ENCODE measurements at places on chromosomes 16 and 17.

- H3K4me3 ChIP-seq: no peak overlapping the region
- H3K4me1 ChIP-seq: 0 out of 2 replicates have a peak, but pooled peaks cover 2% of the 10 kb centered on the region
- peaks cover 23% of the 10 kb centered on the region for H3K36me3 ChIP-seq
- H3K27ac ChIP-seq: no peak overlapping the region
- no peak for DNase-seq
Measured at GRCh38 chr16:88619859-88620815, 18.2 kb upstream of the IL17C start.

GRCh38 chr17:7589204-7589868 lies 558 bp downstream of the SOX15 start:
- no peak overlapping the region for H3K27ac ChIP-seq
- H3K27me3 ChIP-seq: no peaks in the 10 kb centered on the region
- peaks cover 5% of the 10 kb centered on the region for H3K4me1 ChIP-seq
- DNase-seq: peak; percentile 85
- peak overlapping the region; percentile 57 for H3K4me3 ChIP-seq

DNA sequence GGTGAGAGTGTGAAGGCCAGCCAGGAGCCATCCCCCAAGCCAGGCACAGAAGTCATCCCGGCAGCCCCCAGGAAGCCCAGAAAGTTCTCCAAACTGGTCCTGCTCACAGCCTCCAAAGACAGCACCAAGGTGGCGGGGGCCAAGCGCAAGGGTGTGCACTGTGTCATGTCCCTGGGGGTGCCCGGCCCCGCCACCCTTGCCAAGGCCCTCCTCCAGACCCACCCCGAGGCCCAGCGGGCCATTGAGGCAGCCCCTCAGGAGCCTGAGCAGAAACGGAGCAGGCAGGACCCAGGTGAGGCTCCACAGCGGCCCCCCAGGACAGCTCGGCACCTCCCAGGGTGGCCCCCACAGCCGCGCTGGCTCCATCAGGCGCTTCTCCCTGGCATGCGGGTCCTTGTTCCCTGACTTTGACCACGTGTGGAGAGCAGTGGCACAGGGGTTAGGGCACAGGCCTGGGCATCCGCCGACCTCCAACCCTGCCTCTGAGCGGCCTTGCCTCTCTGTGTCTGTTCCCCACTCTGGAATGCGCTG lies 13.5 kb downstream of the FLYWCH2 start:
- no peaks in the 10 kb centered on the region for H3K4me1 ChIP-seq
- H3K27ac ChIP-seq: no peak overlapping the region
- H3K4me3 ChIP-seq: no peak overlapping the region
- H3K27me3 ChIP-seq: no peaks in the 10 kb centered on the region

- no peak overlapping the region for H3K27ac ChIP-seq
- no peaks in the 10 kb centered on the region for H3K4me1 ChIP-seq
- no peaks in the 10 kb centered on the region for H3K27me3 ChIP-seq
- H3K4me3 ChIP-seq: no peak overlapping the region
- no peaks in the 10 kb centered on the region for H3K36me3 ChIP-seq
Measured at GRCh38 chr17:67022451-67022810, 21.9 kb upstream of the CACNG1 start.

GRCh38 chr17:28047806-28048205 lies 5.3 kb downstream of the NLK start:
- H3K4me3 ChIP-seq: no peak overlapping the region
- no peak for DNase-seq
- no peaks in the 10 kb centered on the region for H3K36me3 ChIP-seq

DNA sequence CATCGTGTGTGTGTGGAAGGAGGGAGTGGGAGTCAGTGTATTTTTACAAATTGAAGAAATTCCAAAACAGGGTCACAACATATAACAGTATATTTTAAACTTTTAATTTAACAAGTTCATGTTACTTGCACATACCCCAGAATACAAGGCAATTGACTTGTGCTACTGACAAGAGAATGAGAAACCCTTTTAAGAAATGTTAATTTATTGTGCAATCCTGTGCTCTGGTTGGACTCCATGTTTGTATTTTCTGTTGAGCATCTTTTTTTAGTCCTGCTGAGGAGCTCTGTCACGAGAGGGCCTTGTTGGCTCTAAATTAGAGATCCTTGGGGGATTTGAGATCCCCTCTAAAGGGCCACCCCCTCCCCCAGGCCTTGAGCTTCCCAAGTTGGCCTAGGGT lies 1.1 kb upstream of the EMP2 start:
- no peak overlapping the region for H3K4me3 ChIP-seq
- H3K27me3 ChIP-seq: no peaks in the 10 kb centered on the region
- no peak overlapping the region for H3K27ac ChIP-seq
- H3K4me1 ChIP-seq: peaks cover 14% of the 10 kb centered on the region

- no peaks in the 10 kb centered on the region for H3K36me3 ChIP-seq
- H3K27me3 ChIP-seq: no peaks in the 10 kb centered on the region
- DNase-seq: no peak
- H3K27ac ChIP-seq: peak overlapping the region; percentile 83
- H3K4me3 ChIP-seq: no peak overlapping the region
- H3K4me1 ChIP-seq: peaks cover 15% of the 10 kb centered on the region
Measured at GRCh38 chr17:15966879-15967248, 21.9 kb downstream of the ADORA2B start.

DNA sequence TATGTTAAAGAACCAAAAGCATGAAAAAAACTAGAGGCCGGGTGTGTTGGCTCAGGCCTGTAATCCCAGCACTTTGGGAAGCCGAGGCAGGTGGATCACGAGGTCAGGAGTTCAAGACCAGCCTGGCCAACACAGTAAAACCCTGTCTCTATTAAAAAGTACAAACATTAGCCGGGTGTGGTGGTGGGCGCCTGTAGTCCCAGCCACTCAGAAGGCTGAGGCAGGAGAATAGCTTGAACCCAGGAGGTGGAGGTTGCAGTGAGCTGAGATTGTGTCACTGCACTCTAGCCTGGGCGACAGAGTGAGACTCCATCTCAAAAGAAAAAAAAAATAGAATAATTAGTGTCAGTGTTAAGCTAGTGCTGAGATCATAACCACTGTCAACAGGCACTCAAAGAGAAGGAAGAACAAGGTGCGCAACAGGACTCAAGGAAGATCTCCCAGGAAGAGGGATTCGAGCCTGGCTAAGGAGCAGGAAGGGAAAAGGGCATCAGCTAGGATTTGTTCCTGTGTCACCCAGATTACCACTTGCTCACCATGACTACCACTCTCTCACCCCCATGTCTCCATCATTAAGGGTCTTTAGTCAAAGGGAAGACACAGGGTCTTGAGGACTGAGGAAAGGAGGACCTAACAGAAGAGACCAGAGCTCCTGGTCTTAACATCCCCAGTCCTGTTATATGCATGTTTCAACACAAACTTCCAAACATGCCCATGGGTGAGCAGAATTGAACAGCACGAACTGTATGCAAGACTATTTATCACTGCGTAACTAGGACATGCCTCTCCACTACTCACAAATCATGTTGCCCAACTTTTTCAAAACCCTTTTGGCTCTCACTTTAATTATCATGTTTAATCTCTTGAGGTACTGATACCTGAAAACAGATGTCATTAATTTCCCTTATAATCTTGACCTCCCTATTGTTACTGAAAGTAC lies 88.3 kb upstream of the PLEKHM1 start:
- H3K36me3 ChIP-seq: peaks cover 4% of the 10 kb centered on the region
- H3K27me3 ChIP-seq: no peaks in the 10 kb centered on the region
- no peak for DNase-seq
- H3K4me3 ChIP-seq: no peak overlapping the region
- H3K4me1 ChIP-seq: peaks cover 7% of the 10 kb centered on the region
- no peak overlapping the region for H3K27ac ChIP-seq

GRCh38 chr16:2148714-2149629 lies 547 bp downstream of the RAB26 start:
- no peaks in the 10 kb centered on the region for H3K27me3 ChIP-seq
- H3K4me1 ChIP-seq: peaks cover 17% of the 10 kb centered on the region
- H3K36me3 ChIP-seq: peaks cover 20% of the 10 kb centered on the region
- H3K27ac ChIP-seq: no peak overlapping the region
- DNase-seq: no peak

DNA sequence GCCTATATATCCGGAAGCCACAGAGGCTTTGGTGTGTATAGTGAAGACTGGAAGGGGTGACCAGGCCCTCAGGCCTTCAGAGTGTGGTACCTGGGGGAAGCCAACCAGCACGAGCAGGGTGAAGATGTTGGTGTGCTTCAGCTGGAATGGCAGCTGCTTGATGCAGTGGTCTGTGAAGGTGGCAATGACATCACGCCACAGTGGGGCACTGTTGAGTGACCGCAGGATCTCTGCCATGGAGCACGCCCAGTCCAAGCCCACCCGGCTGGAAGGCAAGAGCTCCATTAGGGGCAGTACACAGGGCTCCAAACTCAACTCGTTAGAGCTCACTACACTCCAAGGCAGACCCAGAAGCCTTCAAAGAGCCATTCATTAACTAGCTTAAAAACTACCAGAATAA lies 68.5 kb upstream of the ATP2A3 start:
- DNase-seq: no peak
- H3K4me1 ChIP-seq: no peaks in the 10 kb centered on the region
- H3K36me3 ChIP-seq: peaks cover 8% of the 10 kb centered on the region
- H3K4me3 ChIP-seq: no peak overlapping the region
- no peaks in the 10 kb centered on the region for H3K27me3 ChIP-seq

GRCh38 chr17:52710363-52710901 lies 551.9 kb upstream of the CA10 start:
- H3K4me3 ChIP-seq: no peak overlapping the region
- no peaks in the 10 kb centered on the region for H3K27me3 ChIP-seq
- DNase-seq: no peak
- no peaks in the 10 kb centered on the region for H3K4me1 ChIP-seq
- H3K36me3 ChIP-seq: no peaks in the 10 kb centered on the region

DNA sequence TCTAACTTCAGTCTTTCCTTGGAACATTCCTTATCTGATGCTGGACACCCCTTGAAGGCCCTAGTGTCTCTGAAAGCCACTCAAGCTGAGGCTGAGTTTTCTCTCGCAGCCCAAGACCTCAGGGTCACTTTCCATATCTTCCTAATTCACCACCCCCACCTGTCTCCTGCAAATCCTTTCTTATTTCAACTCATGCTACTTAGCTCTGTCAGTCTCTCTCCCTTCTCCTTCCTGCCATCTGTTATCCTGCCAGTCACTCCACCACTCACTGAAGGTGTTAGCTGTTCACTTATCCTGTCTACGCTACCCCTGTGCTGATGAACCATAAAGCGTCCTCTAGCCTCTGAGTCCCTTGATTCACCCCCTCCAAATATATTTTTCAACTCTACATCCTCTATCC lies 143.9 kb upstream of the SHISA6 start:
- no peaks in the 10 kb centered on the region for H3K4me1 ChIP-seq
- no peak for DNase-seq
- H3K27me3 ChIP-seq: no peaks in the 10 kb centered on the region
- no peaks in the 10 kb centered on the region for H3K36me3 ChIP-seq
- no peak overlapping the region for H3K27ac ChIP-seq

DNA sequence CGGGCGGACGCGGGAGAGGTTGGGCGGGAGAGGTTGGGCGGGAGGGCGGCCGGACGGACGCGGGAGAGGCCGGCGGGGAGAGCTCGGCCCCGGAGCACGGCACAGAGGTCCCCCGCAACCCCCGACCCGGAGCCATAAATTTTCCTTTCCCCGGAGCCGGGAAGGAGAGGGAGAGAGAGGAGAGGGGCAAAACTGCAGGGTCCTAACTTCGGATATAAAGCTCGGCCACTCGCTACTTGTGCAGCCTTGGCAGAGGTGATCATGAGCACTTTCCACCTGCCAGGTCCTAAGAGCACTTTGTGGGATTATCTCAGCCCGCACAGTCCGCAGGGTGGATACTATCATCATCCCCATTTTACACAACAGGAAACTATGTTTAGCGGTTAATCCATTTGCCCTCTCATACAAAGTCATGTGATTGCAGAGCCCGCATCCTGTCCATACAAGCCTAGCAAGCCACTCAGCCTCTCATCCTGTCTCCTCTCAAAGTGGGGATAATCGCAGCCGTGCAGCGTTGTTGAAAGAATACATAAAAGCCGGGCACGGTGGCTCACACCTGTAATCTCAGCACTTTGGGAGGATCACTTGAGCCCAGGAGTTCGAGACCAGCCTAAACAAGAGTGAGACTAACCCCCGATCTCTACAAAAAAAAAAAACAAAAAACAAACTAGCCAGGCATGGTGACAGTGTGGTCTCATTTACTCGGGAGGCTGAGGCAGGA lies 780 bp upstream of the DCAKD start:
- no peaks in the 10 kb centered on the region for H3K36me3 ChIP-seq
- H3K4me3 ChIP-seq: peak overlapping the region; percentile 34
- H3K4me1 ChIP-seq: no peaks in the 10 kb centered on the region

- no peaks in the 10 kb centered on the region for H3K27me3 ChIP-seq
- H3K36me3 ChIP-seq: no peaks in the 10 kb centered on the region
- no peak overlapping the region for H3K4me3 ChIP-seq
- DNase-seq: no peak
- H3K27ac ChIP-seq: no peak overlapping the region
Measured at GRCh38 chr17:37605813-37606505, 3.3 kb downstream of the SYNRG start.

GRCh38 chr16:50393858-50394802 lies 25.3 kb upstream of the BRD7 start:
- no peaks in the 10 kb centered on the region for H3K27me3 ChIP-seq
- H3K4me1 ChIP-seq: peaks cover 4% of the 10 kb centered on the region
- no peak overlapping the region for H3K27ac ChIP-seq
- no peaks in the 10 kb centered on the region for H3K36me3 ChIP-seq

DNA sequence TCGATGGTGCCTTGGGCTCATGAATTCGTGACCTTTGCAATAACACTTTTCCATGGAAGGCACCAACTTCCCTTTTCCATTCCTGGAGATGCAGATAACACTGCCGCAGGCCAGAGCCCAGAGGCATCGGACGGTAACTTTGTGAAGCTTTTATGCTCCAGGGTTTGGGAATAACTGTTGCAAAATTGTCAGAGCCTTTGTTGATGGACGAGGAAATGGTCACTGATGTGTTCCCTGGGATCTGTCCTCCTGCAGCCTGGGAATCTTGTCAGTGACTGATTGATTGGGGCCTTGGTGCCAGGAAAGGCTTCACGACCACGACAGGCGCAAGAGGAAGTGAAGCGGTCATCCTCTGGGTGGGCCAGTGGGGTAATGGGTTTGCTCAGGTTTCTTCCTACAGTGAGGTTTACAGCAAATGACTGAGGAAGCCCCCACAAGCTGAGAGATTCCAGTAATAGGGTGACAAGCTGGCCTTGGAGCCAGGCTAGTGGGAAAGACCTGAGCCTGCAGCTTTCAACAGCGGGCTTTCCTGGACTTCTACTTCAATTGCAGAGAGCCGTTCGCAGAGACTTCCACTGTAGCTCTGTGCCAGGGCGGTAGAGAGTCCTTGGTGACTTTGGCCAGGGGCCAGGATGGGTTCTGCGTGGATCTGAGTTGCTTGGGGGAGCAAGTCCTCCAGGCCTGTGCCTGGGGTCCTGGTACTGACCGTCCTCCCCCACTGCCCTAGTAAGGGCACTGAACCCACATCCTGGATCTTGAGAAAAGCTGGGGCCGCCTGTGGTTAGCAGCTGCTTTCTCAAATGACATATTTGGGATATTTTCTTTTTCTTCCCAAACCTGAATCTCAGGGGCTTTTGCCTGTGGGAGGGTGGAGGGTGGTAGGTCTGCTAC lies 37.6 kb downstream of the PGS1 start:
- peaks cover 33% of the 10 kb centered on the region for H3K36me3 ChIP-seq
- H3K27me3 ChIP-seq: no peaks in the 10 kb centered on the region
- DNase-seq: no peak
- H3K4me1 ChIP-seq: no peaks in the 10 kb centered on the region

- no peak overlapping the region for H3K4me3 ChIP-seq
- no peaks in the 10 kb centered on the region for H3K27me3 ChIP-seq
- no peak overlapping the region for H3K27ac ChIP-seq
- peaks cover 7% of the 10 kb centered on the region for H3K36me3 ChIP-seq
Measured at GRCh38 chr16:67858500-67858899, 11.0 kb upstream of the CENPT start.

GRCh38 chr17:80754846-80755245 lies 210.2 kb downstream of the RPTOR start:
- H3K27ac ChIP-seq: no peak overlapping the region
- DNase-seq: no peak
- H3K36me3 ChIP-seq: no peaks in the 10 kb centered on the region
- H3K4me1 ChIP-seq: peaks cover 4% of the 10 kb centered on the region
- no peak overlapping the region for H3K4me3 ChIP-seq

Measured in iPS DF 6.9 (cell line).